ENCODE measurements at places on chromosomes 1 and 21. TPM values are rescaled to one million over a fixed set of nuclear protein-coding genes. Genes with fewer than 3 reads are reported as not detected.

LYPLAL1 gene
- 7.2 TPM for total RNA-seq

RGL1 gene
- total RNA-seq: 77.4 TPM

PRR9 gene
- not detected for total RNA-seq

DDAH1 gene
- 16.7 TPM for total RNA-seq

ESPN gene
- total RNA-seq: not detected

RIPK4 gene
- total RNA-seq: not detected

LMOD1 gene
- total RNA-seq: 31.6 TPM

BOLA1 gene
- 28.2 TPM for total RNA-seq

TDRD5 gene
- 0.44 TPM for total RNA-seq

RGS16 gene
- total RNA-seq: 4.1 TPM

COQ8A gene
- total RNA-seq: 118 TPM

IL6R gene
- total RNA-seq: 41.1 TPM

LCE3E gene
- not detected for total RNA-seq

JAM2 gene
- total RNA-seq: 4.9 TPM

THRAP3 gene
- 85.0 TPM for total RNA-seq
